Fibroblast of the conjunctiva (primary cell): ENCODE measurements at places on chromosomes 3 and 15.

GRCh38 chr3:6124875-6125274, 736.0 kb upstream of the GRM7 start:
- DNase-seq = no peak

DNA sequence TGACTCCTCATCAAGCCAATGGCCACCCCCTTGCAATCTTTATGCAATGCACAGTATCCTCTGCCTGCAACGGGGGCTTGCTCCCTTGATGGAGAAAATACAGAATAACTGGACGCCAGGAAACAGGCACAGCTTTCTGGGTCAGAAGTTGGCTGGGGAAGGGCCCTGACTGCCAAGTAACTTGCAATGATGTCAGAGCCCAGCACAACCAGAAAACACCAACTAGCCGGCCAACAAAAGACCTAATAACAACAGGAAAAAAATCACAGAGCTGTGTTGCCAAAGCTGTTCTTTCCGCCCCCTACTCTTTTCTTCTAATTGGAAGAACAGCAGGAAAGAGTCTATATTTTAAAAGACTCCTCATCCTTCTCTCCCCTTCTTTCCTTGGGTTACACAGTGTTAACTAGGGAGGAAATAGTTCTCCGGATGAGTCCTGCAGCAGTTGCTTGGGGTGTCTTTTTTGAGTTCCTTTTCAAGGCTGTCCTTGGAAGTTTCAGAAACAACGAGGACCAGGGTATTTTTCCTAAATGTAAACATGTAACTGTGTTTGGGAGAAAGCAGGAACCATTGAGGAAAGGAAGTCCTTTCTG, 1.4 kb upstream of the SEMA6D start:
- DNase-seq = peak; percentile 63

GRCh38 chr3:158058495-158059130, 47.6 kb downstream of the SHOX2 start:
- no peak for DNase-seq

- no peak for DNase-seq
Observed at GRCh38 chr3:146071632-146072031, 89.4 kb downstream of the PLOD2 start.

- no peak for DNase-seq
Observed at GRCh38 chr3:160444411-160444810, 5.2 kb downstream of the TRIM59 start.

DNA sequence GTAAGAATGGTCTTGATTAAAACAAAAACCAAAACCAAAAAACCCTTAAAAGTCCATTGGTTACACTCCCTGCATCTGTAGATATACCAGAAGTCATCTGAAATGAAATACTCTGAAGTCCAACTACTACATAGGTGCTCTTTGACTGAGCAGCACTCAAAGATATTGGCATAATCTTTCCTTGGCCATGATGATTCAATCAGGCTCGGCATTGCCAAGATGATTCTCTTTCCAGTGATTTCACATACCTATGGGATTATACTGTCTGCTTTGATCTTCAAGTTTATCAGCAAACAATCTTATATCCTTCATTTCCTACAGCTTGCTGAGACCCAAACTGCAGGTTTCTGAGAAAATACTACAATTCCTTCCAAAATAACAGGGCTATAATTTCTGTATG, 35.9 kb upstream of the DIPK2A start:
- DNase-seq = no peak

DNA sequence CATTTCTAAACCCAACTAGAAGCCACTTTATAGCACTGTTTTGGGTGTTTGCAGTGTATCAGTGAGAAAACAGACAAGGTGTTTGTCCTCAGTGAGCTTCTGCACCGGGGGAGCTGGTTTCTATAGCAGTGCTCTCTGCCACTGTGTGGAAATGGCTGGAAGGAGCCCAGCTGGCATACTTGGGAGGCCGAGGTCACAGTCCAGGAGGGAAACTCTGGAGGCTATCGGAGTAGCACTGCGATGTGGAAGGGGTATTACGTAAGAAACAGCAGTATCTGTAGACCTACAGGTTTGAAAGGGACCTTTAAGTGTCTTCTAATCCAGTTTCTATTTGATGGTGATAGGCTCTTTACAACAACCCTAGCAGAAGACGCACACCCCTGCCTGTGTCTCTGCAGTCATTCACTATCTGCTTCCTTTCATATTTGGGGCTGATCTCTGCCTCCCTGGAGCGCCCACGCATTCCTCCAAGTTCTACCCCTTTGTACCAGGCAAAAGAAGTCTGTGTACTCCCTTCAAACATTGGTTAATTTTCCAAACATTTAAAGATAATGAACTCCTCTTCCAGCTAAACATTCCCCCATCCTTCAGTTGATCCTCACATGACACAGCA, 87.4 kb upstream of the ADAMTS17 start:
- DNase-seq = no peak

- no peak for DNase-seq
Observed at GRCh38 chr15:31349233-31350141, 22.9 kb downstream of the KLF13 start.

DNA sequence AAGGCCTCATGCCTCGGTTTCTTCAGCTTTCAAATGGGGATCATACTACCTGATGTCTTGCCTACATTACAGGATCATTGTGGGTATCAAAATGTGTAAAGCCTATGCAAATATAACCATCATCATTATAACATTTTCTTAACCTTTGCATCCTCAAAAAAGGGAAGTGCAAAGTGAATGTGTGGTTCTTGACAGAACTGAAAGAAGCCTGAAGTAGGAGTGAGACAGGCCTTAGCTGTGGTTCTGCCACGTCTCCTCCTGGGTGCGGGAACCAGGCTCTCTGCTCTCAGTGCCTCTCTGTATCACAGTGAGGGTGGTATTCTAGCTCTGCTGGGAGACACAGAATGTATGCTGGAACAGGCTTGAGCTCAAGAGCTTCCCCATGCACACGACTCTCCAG, 316.9 kb upstream of the ICE2 start:
- no peak for DNase-seq

DNA sequence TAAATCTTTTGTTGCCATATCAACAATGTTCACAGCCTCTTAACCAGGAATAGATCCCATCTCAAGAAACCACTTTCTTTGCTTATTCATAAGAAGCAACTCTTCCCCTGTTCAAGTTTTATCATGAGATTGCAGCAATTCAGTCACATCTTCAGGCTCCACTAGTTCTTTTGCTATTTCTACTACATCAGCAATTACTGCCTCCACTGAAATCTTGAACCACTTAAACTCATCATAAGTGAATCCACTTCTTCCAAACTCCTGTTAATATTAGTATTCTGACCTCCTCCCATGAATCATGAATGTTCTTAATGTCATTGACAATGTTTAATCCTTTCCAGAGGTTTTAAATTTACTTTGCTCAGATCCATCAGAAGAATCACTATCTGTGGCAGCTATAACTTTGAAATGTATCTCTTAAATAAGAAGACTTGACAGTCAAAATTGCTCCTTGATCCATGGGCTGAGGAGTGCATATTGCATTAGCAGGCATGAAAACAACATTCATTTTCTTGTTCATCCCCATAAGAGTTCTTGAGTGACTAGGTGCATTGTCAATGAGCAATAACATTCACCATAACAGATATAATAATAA, 205.9 kb downstream of the DTWD1 start:
- DNase-seq = no peak

DNA sequence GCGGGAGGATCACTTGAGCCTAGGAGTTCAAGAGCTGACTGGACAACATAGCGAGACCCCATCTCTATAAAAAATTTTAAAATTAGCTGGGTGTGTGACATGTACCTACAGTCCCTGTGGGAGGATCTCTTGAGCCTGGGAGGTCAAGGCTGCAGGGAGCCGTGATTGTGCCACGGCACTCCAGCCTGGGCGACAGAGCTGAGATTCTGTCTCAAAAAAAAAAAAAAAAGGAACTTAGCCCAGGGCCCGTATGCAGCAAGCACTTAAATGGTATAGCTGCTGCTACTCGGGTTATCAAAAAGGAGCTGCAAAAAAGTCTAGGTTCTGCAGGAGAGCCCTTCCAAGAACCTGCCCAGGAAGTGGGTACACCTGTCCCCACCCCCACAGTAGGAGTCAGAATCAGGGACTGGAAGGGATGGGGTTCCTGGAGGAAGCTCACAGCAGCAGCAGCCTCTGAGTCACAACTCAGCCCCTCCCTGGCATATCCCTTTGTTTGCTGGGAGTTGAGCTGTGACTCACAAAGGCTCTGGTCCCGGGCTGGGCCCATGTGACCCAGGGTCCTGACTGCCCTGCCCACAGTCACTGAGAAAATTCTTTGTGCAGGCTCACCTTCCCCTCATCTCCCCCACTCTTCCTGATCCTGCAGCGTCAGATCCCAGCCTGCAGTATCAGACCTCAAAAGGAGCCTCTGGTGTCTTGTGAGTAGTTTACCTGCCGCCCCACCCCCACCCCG, at the start of gene SPATA12:
SPATA12 (plus strand) TSS at position 576 of the 733 bp plus-strand sequence. CDS start 13,031 bp downstream, outside the sequence.
- DNase-seq = peak; percentile 68

GRCh38 chr3:34396956-34397355, 598.5 kb downstream of the PDCD6IP start:
- DNase-seq = no peak

DNA sequence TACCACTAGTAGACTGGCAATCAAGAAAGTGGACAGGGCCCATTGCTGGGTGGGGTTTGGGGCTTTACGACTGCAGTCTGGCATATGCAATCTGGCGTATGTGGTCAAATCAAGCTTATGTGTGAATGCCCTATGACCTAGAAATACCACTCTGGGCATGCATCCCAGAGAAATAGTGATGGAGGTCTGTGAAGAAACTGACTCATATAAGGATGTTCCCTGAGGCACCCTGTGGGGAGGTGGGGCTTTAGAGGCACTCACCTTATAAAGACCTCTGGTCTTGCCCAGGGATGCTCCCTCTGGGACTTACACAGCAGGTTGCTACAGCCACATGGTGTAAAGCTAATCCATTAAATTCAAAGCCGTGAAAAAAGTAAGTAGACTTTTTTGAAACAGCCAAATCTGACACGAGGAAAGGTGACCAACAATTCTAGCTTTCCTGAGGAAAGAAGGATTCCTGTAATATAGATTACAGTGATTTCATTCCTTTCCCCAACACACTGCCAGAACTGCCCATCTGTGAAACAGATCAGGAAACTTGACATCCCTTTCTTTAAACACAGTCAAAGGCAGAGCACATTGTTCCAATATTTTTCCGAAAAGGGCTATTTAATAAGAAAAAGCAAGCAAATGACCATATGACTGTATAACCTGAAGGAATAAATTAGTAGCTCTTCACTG, 13.6 kb downstream of the RARRES1 start:
- DNase-seq = peak; percentile 92

- DNase-seq = no peak
Observed at GRCh38 chr15:25705433-25706115, 157.6 kb downstream of the ATP10A start.

- DNase-seq = no peak
Observed at GRCh38 chr3:4719046-4719501, 225.9 kb downstream of the ITPR1 start.

- no peak for DNase-seq
Observed at GRCh38 chr3:52710512-52710911, 4.6 kb downstream of the SPCS1 start.

DNA sequence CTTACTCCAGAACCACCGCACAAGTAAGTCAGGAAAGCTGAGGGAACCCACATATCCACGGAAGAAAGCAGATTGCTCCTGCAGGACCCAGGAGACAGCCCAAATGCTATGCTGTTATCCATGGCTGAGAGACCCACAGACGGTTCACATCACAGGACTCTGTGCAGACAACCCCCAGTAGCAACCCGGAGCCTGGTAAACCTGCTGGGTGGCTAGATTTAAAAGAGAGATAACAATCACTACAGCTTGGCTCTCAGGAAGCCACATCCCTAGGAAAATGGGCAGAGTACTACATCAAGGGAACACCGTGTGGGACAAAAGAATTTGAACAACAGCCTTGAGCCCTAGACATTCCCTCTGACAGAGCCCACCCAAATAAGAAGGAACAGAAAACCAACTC, 13.8 kb upstream of the TRIM42 start:
- no peak for DNase-seq

- no peak for DNase-seq
Observed at GRCh38 chr3:72604328-72604727, 243.9 kb downstream of the SHQ1 start.

DNA sequence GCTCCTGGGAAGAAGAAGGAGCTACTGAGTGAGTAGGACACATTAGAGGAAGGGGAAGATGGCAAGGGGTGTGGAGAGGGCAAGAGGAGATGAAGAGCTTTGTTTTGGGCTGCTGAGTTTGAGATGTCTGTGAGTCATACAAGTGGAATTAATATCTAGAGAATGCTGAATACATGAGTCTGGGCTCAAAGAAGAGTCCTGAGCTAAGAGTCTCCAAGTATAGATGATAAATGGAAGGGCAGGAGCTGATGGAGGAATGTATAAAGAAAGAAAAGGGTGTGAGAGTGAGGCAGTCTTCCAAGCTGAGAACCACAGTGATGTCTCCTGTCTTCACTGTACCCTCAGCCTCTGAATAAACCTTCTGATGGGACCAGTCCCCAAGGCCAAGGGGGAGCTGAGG, 205.5 kb upstream of the MRPL3 start:
- DNase-seq = no peak

- DNase-seq = no peak
Observed at GRCh38 chr3:1092771-1093170, at the start of gene CNTN6. CNTN6 (plus strand) TSS chr3:1093024; CDS start chr3:1148009, 54,985 bp downstream.

DNA sequence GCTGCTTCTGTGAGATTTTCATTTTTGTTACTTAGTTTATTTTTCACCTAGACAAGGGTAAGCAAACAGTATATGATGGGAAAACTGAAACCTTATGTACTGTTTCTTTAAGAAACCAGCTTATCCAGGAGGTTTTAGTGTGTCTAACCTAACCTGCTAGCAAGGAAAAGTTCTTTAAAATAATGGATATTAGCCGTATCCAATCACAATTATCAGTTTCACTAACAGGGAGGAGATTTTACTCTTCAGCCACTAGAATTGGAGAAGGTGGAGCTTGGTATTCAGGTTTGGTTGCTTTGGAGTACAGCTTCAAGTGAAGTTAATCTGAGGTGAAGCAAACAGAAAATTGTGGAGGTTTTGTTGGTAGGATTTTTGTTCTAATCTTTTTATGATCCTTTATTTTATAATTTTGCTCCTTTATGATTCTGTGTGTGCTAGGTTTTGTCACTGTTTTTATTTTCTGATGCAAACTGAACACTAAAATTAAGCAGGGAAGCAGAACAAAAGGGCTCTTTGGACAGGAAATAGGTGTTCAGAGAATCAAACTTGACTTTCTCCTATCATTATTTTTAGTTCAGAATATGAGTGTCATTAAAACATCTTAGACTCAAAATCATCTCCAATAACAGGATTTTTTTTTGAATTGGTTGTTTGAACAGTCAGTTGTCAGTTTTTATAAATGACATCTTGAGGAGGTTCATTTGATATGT, 13.0 kb downstream of the ZFAND6 start:
- peak; percentile 77 for DNase-seq

GRCh38 chr3:65936908-65937638, 101.6 kb downstream of the MAGI1 start:
- no peak for DNase-seq

- DNase-seq = no peak
Observed at GRCh38 chr3:114644367-114644766, 350.5 kb downstream of the TIGIT start.

- DNase-seq = no peak
Observed at GRCh38 chr15:70213794-70214193, 116.1 kb upstream of the TLE3 start.

- DNase-seq = no peak
Observed at GRCh38 chr15:68578980-68579935, at the start of gene CORO2B. CORO2B (plus strand) TSS chr15:68578993; CDS start chr15:68579263, 270 bp downstream.

GRCh38 chr15:24955531-24955921, 739 bp downstream of the SNRPN start:
- DNase-seq = no peak
